ENCODE measurements at places on chromosomes 3 and 15.

- DNase-seq = no peak
These were observed 123.4 kb upstream of the ROPN1 start for GRCh38 chr3:124115279-124115678.

DNA sequence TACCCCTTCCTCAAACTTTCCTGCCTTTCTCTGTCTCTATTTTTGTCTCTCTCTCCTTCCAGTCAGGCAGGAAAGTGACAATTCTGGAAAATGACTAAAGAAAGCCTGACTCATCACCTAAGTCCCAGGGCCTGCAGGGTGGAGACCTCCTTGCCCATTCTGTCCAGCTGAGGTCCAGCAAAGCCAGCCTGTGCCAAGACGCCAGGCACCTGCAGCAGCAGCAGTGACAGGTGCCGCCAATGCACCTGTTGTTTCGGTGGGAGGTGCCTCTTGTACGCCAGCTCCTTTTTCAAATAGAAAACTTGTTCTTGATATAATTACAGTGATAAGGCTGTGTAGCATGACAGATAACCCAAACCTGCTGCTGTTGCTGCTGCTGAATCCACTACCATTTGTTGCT, 501.3 kb downstream of the NTRK3 start:
- no peak for DNase-seq

- no peak for DNase-seq
These were observed 2.7 kb downstream of the SMAD6 start for GRCh38 chr15:66704803-66705153.

- no peak for DNase-seq
These were observed 19.3 kb downstream of the CCNB2 start for GRCh38 chr15:59124261-59124660.

DNA sequence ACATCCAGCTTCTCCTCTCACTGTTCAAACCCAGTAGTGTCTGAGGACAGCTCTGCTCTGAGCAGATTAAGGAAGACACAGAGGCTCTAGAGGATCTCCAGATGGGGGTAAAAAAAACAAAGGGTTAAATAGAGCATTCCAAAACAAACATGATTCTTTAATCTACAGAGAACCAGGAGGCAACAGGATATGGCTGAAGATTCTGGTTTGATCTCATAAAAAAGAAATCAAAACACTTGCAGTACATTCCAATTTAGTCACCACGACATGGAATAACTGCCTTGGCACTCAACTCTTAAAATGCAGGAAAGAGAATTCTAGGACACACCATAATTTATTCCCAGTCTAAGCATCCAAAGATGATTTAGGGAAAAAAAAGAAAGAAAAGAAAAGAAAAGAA, 32.0 kb downstream of the TM4SF4 start:
- DNase-seq = no peak

- DNase-seq = no peak
These were observed 120.3 kb upstream of the PRR20G start for GRCh38 chr3:127408022-127408683.

GRCh38 chr15:40543631-40544294, 21.1 kb downstream of the CCDC32 start:
- DNase-seq = no peak

- DNase-seq = no peak
These were observed 317.5 kb upstream of the TRIM42 start for GRCh38 chr3:140360332-140360731.

GRCh38 chr3:98728672-98729071, 34.5 kb upstream of the ST3GAL6 start:
- DNase-seq = no peak

DNA sequence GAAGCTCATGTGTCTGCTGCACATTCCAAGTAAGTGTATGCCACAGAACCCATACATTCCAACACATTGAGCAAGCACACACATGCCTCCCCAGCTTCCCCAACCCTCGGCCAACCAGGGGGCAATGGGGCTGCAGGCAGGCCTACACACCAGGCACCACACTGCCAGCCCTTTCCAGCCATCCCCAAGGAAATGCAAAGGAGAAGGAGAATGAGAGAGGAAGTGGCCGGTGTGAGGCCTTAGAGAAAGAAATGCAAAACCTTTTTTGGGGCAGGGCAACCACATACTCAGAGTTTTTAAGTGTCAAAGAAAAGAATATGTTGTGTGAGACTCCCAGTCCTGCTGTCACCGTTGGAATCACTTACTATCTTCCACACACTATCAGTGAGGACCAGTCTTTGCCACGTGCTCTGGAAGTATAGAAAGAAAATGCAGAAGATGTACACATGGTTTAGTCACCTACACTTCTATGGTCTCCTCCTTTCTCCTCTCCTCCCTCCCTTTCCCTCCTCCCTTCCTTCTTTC, 11.1 kb downstream of the IGF2BP2 start:
- no peak for DNase-seq

GRCh38 chr15:45635191-45635638, 386 bp downstream of the SQOR start:
- DNase-seq = peak; percentile 33

DNA sequence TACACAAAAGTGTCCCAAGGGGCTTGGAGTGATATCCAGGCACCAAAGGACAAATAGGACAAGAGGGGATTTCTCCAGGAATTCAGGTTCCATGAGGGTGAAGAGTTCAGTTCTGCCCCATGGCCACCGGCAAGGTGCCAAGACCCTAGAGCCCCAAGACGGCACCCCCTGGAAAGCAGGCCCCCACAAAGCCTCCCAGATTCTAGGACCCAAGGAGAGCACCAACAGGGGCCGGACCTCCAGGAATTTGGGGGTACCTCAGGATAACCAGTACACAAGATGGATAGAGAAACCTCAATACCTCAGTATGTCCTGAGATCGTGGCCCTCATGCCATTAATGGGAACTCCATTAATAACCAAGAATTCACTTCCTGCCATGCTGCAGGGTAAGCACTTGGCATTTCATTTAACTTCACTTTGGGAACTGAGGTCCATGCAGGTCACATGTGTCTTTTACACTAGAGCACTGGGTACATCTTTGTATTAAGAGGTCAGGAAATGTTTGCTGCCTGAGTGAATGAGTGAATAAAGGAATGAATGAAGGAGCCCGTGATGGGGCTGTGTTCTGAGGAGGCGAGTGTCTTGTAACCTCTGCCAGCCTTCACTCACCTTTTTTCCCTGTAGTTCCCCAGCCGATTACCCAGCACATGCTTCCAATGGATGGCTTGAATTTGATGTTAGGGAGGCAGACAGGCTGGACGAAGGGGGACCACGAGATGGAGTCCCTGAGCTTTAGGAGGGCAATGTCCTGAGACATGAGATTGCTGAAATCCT, 15.5 kb upstream of the PRSS50 start:
- DNase-seq = no peak

DNA sequence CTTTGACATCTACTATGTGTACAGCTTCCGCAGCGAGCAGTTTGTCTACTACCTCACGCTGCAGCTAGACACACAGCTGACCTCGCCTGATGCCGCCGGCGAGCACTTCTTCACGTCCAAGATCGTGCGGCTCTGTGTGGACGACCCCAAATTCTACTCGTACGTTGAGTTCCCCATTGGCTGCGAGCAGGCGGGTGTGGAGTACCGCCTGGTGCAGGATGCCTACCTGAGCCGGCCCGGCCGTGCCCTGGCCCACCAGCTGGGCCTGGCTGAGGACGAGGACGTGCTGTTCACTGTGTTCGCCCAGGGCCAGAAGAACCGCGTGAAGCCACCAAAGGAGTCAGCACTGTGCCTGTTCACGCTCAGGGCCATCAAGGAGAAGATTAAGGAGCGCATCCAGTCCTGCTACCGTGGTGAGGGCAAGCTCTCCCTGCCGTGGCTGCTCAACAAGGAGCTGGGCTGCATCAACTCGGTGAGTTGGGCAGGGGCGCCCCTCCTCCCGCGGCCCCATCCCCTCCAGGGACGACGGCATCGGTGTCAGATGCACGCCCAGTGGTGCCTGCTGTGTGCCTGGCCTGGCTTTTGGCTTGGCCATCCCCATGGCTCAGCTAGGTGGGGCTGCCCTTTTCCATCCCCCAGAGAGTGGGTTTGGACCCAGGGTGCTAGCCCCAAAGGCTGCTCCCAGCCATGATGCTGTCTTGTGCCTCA, 6.6 kb downstream of the PLXNA1 start:
- no peak for DNase-seq

DNA sequence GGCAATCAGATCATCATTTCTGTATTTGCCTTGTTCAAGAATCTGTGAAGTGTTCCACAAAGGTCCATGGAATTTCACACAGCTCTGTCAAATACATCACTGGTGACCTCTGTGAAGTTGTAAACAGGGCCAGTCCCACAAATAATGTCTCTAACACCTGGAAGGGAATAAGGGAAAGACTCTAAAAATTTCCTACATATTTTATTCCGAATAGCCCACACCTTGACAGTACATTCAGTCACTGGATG, at the start of gene C3orf49:
TSS of gene C3orf49 (plus strand) at position 149 of the 248 bp plus-strand sequence. CDS start 173 bp downstream, outside the sequence.
- no peak for DNase-seq

- DNase-seq = no peak
These were observed 214.6 kb upstream of the STAC start for GRCh38 chr3:36165509-36166290.

DNA sequence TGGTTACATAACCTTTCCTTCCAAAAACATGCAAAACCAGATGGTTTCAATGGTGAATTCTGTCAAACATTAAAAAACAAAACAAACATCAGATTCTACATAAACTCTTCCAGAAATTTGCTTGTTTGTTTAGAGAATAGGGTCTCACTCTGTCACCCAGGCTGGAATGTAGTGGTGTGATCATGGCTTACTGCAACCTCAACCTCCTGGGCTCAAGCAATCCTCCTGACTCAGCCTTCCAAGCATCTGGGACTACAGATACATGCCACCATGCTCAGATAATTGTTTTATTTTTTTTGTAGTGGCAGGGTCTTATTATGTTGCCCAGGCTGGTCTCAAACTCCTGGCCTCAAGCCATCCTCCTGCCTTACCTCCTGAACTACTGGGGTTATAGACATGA, 36.1 kb downstream of the FBXL2 start:
- no peak for DNase-seq

DNA sequence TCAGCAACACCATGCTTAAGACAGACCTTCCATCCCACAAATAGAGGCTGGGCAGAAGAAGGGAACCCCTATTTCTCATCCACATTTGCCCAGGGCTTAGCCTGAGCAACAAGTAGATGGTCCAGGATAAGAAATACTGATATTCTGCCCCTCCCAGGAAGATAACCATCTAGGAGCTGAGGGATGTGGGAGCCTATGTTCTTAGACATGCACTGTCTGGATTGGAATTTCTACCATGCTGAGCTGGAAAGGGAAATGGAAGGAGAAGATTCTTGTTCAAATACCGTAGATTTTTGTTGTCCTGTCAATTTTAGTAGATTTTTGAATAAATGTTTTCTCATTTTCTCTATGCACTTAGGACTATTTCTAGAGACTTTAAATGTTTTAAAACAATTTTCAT, 450.7 kb upstream of the SEMA6D start:
- no peak for DNase-seq

DNA sequence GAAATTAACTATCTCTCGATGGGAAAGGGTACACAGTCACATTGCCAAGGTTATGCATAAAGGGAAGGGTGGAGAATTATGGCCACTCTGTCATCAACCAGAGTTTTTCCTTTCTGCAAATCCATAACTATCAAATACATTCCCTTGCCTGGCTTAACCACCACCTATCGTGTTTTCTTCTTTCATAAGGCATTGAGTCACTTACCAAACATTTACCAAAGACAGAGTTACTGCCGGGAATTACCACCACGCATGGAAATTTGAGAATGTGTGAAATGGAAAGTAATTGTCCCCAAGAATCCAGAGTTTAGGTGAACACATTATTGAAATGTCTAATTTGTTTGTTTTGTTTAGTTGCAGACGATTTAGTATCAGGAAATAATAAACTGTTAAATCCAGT, 134.3 kb upstream of the LRRN1 start:
- no peak for DNase-seq

GRCh38 chr15:84812842-84813241, 4.3 kb upstream of the ALPK3 start:
- DNase-seq = no peak

All from stimulated activated CD4-positive, alpha-beta T cell treated with anti-CD3 and anti-CD28 coated beads, Interleukin-15, amount 100 ng/mL, for 1 hour (primary cell).